ENCODE measurements at places on chromosomes 11 and 22. TPM values are rescaled to one million over a fixed set of nuclear protein-coding genes. Genes with fewer than 3 reads are reported as not detected.
A peak's percentile ranks its signal among the peaks of the same experiment; 100 is the strongest.

The SPTBN2 gene
- total RNA-seq, result 0.45 TPM

DNA sequence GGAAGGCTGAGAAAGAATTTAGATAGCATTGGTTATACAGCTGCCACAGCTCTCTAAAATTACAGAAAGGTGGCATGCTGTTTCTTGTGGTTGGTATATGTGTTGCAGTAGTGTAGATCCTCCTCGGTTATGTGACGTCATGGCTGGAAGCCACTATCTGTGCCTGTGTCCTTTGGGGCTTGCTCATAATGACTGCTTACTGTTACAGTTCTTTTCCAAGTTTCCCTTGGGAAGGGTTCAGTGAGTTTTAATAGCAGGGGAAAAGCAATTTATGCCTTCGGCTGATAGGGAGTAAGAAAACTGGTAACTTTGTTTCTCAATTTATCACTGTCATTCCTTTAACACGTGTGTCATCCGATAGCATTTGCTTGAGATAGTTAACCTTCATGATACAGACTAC is 47.2 kb downstream of the POLD3 start:
- H3K27ac ChIP-seq, result no peak overlapping the region
- no peaks in the 10 kb centered on the region for H3K4me1 ChIP-seq
- H3K36me3 ChIP-seq, result peaks cover 30% of the 10 kb centered on the region
- no peaks in the 10 kb centered on the region for H3K27me3 ChIP-seq

DNA sequence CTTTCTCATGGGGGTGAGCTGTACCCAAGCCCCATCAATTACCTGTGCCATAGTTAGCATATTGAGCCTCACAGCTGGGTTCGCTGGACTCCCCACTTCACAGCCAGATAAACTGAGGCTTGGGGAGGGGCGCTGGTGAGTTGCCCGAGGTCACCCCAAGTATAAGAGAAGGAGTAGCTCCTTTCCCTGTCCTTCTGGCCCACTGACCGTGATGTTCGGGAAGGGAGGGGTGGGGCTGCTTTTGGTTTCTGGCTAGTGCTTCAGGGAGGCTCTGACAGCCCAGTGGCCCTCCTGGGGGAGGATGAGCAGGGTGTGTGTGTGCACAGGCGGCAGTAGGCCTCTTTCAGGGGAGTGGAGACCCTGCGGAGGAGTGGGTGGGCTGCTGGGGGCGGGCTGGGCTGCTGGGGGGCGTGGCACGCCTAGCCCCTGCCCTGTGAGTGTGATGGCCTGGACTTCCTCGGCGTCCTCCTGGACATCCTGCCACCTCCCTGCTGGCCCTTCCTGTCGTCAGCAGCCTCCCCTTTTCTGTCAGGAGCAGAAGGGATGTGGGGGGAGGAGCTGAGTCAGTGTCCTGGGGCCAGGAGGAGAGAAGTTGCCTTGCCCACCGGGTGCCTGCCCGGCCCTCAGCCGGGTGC is 50.3 kb downstream of the TRIOBP start:
- peak overlapping the region; percentile 99 for H3K27ac ChIP-seq
- H3K36me3 ChIP-seq, result no peaks in the 10 kb centered on the region
- peak; percentile 43 for DNase-seq
- H3K4me3 ChIP-seq, result peak overlapping the region; percentile 71

- no peak overlapping the region for H3K4me3 ChIP-seq
- H3K4me1 ChIP-seq, result no peaks in the 10 kb centered on the region
Observed at GRCh38 chr11:131300439-131300717, 70.0 kb upstream of the NTM start.

- no peak overlapping the region for H3K27ac ChIP-seq
- H3K27me3 ChIP-seq, result no peaks in the 10 kb centered on the region
- no peak overlapping the region for H3K4me3 ChIP-seq
- H3K36me3 ChIP-seq, result no peaks in the 10 kb centered on the region
Observed at GRCh38 chr11:76831686-76832310, 28.9 kb upstream of the ACER3 start.

- H3K4me3 ChIP-seq, result no peak overlapping the region
- DNase-seq, result peak; percentile 57
- H3K4me1 ChIP-seq, result peaks cover 17% of the 10 kb centered on the region
- no peaks in the 10 kb centered on the region for H3K36me3 ChIP-seq
- H3K27ac ChIP-seq, result no peak overlapping the region
- H3K27me3 ChIP-seq, result no peaks in the 10 kb centered on the region
Observed at GRCh38 chr11:67053896-67054329, 2.7 kb upstream of the RHOD start.

DNA sequence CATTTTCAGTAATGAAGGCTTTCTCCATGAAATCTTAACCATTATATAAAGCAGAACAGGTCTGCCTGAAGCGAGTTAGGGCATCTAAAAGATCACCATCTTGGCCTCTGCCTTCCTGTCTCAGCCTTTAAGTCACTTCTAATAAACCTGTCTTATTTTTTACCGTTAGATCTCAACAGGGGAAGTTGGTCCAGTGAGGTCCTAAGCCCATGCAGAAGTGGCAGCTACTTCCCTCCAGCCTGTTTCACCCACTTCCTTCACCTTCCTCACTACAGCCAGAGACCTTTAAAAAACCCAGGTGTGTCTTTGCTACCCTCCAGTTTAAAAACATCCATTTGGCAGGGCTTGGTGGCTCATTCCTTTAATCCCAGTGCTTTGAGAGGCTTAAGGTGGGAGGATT is 14.1 kb upstream of the LIPT2 start:
- no peak for DNase-seq
- H3K27ac ChIP-seq, result no peak overlapping the region
- no peak overlapping the region for H3K4me3 ChIP-seq
- no peaks in the 10 kb centered on the region for H3K4me1 ChIP-seq

DNA sequence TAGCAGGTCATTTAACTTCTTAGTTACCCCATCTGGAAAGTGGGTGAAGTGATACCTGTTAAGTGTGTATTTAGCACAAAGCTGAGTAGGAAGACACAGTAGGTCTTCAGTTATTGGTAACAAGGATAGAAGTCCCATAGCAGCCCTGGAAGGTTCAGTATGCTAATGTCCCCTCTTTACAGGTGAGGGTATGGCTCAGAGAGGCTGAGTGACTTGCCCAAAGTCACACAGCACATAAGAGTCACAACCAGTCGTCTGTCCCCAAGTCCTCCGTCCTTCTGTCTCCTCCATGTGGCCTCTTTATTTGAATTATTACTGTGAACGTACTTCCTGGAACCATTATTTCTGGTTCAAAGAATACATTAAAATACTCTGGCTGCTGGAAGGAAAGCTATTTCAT is 10.5 kb downstream of the ASPHD2 start:
- H3K4me3 ChIP-seq, result no peak overlapping the region
- no peak for DNase-seq
- no peaks in the 10 kb centered on the region for H3K36me3 ChIP-seq
- H3K4me1 ChIP-seq, result peaks cover 6% of the 10 kb centered on the region
- H3K27me3 ChIP-seq, result no peaks in the 10 kb centered on the region
- no peak overlapping the region for H3K27ac ChIP-seq

The ZBED4 gene
- 15.8 TPM for total RNA-seq
